ENCODE measurements at places on chromosomes 1 and 21.

GRCh38 chr1:163706915-163707314 is 385.2 kb downstream of the NUF2 start:
- no peak for DNase-seq

DNA sequence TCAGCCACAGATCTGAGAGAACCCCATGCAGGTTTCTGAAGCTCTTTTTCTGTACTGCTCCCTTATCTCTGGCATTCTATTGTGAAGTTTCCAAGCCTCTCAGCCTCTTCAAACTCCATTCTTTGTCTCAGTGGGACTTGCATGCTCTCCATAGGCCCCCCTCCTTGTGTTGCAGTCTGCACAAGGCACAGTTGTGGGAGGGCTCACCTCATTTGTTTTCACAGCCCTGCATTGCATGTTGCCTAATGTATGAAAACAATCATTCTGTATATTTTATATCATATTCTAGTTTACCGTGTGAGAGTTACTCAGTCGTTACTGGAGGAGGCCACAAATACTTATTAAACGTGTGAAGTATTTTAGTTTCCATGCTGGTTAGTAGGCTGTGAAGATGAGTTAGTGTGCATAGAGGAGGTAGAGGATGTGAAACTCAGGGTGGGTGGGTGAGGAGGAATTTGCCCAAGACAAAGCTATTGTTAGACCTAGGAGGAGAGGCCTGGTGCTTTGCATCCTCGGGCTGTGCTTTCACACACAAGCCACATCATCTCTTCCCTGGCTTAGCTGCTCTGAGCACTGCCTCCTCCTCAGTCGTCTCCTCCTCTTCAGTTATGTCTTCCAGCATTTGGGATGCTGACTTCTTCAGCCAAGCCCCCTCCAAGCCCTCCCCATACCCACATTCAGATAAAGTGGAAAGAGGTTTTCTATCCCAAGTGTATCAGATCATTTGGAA is 7.8 kb upstream of the CHI3L2 start:
- no peak for DNase-seq

DNA sequence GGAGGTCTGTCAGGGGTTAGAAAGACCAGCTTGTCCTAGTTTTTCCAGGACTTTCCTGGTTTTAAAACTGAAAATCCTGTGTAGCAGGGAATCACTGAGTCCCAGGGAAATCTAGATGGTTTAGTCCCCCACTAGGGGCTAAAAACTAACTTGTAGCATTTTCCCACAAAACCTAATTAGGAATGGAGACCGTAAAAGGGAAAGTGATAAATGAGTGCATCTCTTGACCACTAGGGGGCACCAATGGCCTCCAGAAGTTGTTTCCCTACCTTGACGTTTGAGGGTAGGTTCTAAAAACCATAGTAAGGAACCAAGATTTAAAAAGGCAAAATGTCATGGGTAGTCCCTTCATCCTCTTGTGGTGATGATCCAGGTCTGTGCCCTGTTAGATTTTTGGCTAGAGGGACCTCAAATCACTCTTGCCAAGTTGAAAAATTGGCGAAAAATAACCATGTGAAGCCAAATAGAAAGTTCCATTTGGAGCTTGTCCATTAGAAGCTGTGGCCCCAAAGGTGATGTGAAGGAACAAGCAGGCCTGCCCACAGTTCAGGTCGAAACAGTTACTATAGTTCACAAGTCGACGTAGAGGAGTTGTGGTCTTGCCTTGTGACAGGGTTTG is 24.5 kb downstream of the CLIC6 start:
- DNase-seq: peak; percentile 20

DNA sequence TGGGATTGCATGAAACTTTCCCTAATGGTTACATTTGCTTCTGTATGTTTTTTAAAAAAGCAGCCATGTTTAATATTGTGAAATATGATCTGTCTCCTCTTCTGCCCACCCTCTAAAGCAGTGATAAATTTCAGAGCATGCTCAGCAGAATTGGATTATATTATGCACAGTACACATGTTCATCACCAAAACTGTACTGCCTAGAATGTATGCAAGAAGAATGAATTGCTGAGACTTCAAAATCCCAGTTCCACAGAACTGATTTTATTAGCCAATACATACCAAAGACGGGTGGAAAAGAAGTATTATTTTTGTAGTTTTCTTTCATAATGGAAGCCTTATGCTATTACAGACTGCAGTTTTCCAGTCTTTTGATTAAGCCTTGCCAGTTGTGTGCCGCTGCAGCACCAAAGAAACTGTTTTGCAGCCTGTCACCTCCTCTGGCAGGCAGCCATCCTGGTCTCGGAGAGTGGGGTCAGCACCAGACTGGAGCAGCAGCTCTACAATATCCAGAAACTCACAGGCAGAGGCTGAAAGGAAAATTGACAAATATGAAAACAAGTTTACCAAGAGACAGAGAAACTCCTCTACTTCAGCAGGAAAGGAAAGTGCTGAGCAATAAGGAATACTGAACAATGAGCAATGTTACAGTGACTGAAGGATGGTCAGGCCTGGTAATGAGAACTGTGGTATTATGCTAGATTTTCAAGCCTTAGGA is 58.1 kb downstream of the LHX4 start:
- no peak for DNase-seq

GRCh38 chr21:42059721-42060120 is 11.4 kb upstream of the UMODL1 start:
- no peak for DNase-seq

- no peak for DNase-seq
Measured at GRCh38 chr1:114274621-114275317, 121.1 kb upstream of the SYT6 start.

DNA sequence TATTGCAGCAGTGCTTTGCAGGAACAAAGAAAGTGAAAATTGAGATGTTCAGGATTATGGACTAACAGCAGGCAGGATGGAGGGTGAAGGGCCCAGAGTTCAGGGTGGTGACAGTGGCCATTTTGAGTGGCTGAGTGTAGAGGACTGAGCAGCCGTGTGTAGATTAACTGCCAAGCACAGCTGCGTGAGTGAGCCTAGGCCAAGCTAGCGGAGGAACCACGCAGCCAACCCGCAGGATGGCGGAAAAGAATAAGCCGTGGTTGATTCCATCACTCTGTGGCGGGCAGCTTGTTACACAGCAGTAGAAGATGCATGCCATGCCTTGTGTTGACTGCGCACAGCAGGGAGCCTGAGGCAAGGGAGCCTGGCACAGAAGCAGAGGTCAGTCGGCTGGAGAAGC is 102.5 kb upstream of the KIF26B start:
- no peak for DNase-seq

- DNase-seq: no peak
Measured at GRCh38 chr1:219871427-219872057, 56.8 kb downstream of the SLC30A10 start.

GRCh38 chr1:28078262-28078661 is 10.1 kb downstream of the EYA3 start:
- no peak for DNase-seq

GRCh38 chr1:99656701-99657100 is 10.8 kb downstream of the PALMD start:
- no peak for DNase-seq

DNA sequence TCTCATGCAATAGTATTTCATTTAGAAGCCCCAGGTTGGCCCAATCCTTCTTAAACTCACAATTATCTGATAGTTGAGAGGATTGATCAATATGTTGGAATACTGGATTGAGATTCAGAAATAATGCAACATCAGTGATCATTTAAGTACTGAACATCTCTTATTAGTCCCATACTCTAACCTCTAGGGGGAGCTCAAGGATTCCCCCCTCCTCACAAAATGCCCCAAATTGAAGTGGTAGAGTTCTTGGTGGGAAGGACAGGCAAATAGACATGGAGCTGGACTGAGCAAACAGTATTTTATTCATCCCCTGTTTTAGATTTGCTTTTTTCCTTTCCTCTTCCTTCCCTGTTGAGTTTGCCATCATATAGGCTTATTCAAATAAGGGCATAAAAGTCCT is 62.8 kb downstream of the NGF start:
- DNase-seq: no peak
